Lower lobe of right lung (tissue), 2 donors: ENCODE measurements at places on chromosomes 1 and 21. TPM values are rescaled to one million over a fixed set of nuclear protein-coding genes. Genes with fewer than 3 reads are reported as not detected.
A peak's percentile ranks its signal among the peaks of the same experiment; 100 is the strongest.

GRCh38 chr1:8398086-8398485, 80.2 kb downstream of the SLC45A1 start:
- DNase-seq, result no peak

GRCh38 chr1:61090546-61091202, 8.3 kb downstream of the NFIA start:
- DNase-seq, result no peak

GRCh38 chr1:91653183-91653582, 152.5 kb downstream of the CDC7 start:
- DNase-seq, result no peak

Gene TOMM20
- total RNA-seq, result 88.4 TPM

GRCh38 chr1:248881261-248881660, 22.4 kb upstream of the ZNF692 start:
- no peak for DNase-seq

DNA sequence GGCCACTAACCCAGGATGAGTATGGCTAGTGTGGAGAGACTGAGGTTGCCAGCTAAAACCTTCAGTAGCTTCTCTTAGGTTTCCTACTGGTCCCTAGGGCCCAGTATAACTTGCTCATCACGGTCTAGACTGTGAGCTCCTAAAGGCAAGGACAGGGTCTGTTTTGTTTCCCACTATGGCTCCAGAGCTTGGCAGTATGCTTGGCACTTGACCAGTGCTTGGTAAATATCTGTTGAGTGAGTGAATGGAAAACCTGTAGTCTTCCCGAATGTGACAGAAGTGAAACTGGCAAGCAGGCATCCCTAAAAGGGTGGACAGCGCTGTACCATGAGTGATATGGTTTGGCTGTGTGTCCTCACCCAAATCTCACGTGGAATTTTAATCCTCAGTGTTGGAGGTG, 13.1 kb upstream of the PARS2 start:
- DNase-seq, result no peak

DNA sequence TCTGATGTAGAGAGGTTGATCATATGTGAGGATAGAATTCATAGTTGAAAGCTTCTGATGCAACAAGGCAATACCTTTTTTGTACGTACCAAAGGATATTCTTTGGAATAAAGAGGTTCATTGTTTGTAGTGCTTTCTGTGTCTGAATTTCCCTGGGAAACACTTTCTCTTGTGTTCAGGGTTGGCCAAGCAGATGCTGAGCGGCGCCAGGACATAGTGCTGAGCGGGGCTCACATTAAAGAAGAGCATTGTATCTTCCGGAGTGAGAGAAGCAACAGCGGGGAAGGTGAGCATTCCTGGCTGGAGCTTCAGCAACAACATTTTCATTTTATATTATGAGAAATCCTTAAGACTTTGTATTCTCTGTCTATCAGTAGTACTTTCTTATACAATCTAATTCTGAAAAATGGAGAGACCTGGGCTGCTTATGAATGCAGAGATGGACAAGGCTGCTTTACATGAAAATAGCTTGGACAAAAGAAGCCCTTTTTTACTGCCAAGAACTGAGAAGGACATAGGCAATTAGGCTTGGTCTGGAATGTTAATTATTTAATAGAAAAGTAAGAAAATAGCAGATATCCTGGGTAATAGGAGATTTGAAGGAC, 85.2 kb downstream of the KIF1B start:
- no peak for DNase-seq

DNA sequence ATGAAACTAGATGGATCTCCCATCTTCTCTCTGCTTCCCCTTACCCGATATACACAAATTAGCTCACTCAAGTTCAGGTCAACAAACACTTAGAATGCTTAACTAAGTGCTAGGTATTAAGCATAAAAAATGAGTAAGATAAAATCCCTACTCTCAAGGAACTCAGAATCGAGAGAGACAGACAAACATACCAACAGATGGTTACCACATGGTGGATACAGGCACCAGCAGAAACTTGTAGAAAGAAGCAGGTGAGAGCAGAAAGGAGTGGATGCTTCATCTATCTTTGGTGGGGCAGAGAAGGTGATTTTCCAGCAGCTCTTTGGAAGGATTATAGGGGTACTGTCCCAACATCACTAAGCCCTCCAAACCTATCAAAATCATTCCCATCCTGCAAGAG, 32.2 kb downstream of the C8B start:
- DNase-seq, result no peak

Gene FCRL5
- 1.2 TPM for total RNA-seq

Gene C4BPB
- total RNA-seq, result 10.4 TPM

GRCh38 chr1:228372183-228373003, 34.2 kb downstream of the TRIM11 start:
- DNase-seq, result peak; percentile 52

DNA sequence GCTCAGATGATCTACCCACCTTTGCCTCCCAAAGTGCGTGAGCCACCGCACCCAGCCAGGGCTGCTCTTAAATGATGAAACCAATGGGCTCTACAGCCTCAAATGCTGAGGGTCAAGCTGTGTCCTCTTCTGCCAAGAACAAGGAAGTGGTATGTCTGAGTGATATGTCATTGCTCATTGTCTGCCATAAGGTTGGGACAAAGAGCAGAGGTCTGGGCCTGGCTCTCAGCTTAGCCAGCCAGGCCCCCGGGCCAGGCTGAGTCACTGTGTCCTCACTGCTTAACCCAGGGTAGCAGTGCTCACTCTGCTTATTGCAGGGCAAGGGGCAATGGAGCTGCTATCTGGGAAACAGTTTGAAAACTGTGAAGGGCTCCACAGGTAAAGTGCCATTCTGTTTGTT, 8.3 kb upstream of the ETS2 start:
- DNase-seq, result no peak

Gene GDAP2
- 34.1 TPM for total RNA-seq

DNA sequence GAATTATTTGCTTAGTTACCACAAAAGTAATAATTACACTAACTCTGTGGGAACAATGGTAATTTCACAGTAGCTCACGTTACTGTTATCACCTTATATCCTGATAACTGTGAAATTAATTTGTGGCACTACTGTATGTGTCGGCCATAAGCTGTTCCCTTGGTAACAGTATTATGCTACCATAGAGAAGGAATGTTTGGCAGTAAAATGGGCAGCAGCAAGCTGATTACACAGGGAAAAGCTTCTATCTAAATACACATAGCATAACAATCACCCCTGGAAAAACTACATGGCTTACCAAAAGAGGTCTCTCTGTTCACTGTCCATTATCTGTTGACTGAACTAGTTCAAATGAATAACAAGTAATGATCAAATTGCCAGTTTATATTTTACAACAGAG, 124.1 kb downstream of the DPYD start:
- DNase-seq, result no peak
